C1 segment of cervical spinal cord (tissue), 14 donors: ENCODE measurements at places on chromosomes 3 and 15.

GRCh38 chr15:90812171-90812957 lies 56.0 kb upstream of the FURIN start:
- no peak for DNase-seq

- no peak for DNase-seq
Observed at GRCh38 chr15:41928637-41929620, 35.1 kb upstream of the SPTBN5 start.

DNA sequence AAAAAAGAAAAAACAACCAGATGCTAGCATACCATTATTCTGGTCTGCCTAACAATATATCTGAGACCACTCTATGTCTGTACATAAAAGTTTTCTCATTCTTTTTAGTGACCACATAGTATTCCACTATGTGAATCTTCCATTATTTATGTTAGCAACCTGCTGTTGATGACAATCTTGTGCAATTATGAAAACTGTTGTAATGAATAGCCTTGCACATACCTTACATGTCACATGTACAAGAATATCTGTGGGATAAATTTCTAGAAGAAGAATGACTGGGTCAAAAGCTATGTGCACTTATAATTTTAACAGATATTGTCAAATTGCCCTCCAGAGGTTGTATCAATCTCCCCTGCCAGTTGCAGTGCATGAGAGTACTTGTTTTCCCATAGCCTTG lies 62.5 kb downstream of the ARHGAP31 start:
- no peak for DNase-seq

DNA sequence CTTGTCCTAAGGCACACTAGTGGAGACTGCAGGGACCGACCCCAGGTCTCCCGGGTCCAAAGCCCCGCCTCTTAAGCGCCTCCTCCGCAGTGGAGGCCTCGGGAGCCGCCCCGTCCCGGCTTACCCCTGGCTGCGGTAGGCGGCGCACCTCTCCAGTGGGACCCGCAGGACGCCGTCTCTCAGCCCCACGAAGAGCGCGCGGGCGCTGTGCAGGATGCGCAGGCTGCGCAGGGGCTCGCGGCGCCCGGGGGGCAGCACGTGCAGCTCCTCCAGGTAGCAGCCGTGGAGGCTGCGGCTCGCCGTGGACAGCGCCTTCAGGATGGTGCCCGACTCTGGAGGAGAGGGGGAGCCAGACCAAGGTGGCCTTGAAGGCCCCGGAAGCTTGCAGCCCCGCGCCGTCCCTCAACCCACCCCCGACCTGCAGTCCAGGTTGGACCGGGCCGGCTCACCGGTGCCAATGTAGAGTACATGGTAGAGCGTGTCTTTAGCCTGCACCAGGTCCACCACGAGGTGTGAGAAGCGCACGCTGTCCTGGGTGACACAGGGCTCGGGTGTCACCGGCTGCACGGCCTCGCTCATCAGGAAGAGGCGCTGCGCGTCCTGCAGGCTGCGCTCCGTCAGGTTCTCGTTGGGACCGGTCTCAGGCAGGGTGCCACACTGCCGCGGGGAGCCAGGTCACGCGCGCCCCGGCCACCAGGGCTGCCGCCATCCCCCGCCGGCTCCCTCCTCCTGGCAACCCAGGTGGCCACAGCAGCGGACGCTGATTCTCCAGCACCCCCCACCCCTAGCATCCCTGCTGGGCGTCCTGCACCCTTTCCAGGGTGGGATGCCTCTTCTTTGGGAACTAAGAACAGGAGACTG lies 105.5 kb downstream of the SEMA5B start:
- no peak for DNase-seq

DNA sequence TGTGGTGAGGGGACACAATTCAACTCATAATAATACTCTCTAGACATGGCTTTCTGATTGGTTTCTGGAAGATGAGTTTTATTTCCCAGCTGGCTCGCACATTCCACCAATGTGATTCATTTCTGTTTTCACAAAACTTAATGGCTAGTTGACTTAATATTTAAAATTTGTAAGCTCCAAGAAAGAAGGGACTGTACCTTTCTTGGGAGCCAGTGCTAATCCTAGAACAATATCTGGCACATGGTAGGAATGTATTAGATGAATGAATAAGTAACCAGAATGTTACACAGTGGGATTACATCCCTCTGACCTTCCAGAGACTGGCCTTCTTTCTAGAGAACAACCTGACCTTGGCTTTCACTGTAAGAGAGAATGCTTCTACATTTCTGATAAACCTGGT lies 262.8 kb downstream of the RORA start:
- DNase-seq: no peak

DNA sequence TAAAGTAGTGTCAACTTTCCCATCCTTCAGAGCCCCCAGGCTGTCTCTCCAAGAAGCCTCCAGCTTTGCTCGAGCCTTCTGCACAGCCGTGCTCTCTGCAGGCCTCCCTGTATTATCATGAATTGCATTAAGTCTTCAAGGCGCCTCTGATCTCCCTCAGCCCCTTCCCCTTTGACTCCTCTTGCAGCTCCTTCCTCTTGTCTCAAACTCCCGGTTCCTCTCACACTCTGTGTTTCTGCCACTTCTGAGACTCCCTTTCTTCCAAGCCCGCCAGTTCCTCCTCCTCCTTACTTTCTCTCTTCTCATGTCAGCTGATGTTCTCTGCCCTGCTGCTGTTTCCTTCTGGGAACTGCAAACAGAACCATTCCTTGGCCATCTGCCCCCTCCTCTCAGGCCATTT lies 418.8 kb downstream of the EPHB1 start:
- DNase-seq: no peak

GRCh38 chr3:33392703-33393125 lies 47.5 kb downstream of the UBP1 start:
- DNase-seq: no peak

GRCh38 chr3:197269024-197269423 lies 29.4 kb downstream of the DLG1 start:
- no peak for DNase-seq

DNA sequence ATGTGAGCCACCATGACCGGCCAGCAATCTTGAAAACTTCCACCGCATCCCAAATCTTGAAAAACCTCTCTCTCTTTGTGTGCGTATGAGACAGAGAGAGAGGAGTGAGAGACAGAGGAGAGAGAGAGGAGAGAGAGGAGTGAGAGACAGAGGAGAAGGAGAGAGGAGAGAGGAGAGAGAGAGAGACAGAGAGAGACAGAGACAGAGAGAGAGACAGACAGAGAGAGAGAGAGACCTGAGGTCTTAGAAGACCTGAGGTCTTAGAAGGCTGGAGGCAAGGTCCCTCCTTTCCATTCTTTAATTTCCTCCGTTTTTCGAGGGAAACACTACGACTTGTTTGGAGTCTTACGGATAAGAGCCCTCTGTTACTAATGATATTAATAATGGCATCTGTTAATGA lies 39.5 kb downstream of the TMEM40 start:
- no peak for DNase-seq

GRCh38 chr15:78749831-78750230 lies 61.4 kb downstream of the ADAMTS7 start:
- no peak for DNase-seq

DNA sequence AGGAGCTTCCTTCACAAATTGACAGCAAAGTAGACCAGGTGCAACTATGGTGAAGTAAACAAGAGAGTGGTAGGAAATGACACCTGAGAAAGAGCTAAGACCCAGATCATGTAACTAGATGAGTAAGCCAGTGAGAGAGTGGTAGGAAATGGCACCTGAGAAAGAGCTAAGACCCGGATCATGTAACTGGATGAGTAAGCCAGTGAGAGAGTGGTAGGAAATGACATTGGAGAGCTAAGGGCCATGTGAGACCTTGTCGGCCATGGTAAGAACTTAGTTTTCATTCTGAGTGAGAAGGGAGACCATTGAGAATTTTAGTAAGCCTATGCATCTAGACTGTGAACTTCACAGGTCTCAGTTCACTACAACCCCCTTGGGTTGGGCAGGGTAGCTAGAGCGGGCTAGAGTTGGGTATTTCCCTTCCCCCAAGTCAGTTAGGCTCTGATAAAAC lies 5.4 kb upstream of the SENP7 start:
- DNase-seq: no peak

DNA sequence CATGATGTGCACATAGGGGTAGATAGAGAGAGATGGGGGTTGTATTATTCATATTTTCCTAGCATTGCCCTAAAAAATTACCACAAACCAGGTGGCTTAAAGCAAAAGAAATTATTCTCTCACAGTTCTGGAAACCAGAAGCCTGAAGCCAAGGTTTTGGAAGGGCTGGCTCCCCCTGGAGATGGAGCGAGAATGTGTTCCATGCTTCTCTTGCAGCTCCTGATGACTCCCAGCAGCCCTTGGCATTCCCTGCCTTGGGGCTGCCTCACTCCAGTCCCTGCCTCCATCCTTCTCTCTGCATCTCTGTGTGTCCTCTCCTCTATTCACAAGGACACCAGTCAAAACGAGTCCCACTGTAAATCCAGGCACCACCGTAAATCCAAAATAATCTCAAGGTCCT lies 91.5 kb upstream of the FAM174B start:
- no peak for DNase-seq

GRCh38 chr3:142595581-142595950 lies 627 bp upstream of the PLS1 start:
- no peak for DNase-seq

DNA sequence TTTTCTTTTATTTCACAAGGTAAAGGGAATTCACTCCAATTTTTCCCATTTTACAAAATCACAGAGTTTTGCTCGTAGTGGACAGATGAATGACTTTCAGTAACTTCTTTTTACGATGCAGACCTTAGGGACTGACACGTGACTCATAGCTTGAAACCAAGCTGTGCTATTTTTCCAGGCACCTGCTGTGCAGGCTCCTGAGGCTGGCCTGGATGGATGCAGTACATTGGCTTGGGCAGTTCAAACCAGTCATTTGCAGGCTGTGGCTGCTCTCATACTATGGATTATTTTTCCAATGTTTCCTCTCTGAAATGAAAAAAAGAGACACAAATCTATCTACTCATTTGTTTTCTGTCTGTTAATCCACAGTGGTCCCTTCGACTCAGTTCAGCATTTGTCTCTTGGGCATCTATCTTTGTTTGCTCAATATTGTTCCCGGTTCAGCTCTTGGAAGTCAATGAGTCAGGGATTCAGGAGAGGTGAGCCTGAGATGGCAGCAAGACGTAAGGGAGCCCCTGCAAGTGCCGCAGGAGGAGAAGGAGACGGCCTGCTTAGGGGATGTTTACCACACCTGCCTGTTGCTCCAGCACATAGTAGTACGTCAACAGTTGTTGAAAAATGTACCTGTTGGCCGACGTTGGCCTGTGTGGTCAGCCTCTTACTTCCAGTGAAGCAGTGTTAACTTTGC lies 92.8 kb downstream of the SV2B start:
- DNase-seq: no peak

DNA sequence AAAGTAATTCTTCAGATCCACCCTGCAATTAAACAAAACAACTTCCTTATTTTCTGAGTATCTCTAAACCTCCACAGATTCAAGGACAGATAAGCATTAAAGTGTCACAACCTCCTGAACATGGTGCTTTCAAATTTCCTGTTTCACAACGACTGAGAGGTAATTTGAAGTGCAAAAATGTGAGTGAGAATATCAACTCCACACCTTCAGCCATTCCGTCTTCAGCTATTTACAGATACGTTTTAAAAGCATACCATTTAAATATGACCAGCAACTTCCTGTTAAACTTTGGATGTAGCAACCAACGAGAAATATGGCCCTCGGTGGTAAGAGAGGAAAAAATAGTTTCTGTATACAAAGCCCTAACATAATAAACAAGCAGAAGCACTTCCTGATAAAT lies 32.1 kb upstream of the PCSK6 start:
- no peak for DNase-seq

- no peak for DNase-seq
Observed at GRCh38 chr3:23283625-23284024, 80.5 kb downstream of the UBE2E2 start.

- no peak for DNase-seq
Observed at GRCh38 chr15:75989045-75989444, 23.2 kb downstream of the NRG4 start.

DNA sequence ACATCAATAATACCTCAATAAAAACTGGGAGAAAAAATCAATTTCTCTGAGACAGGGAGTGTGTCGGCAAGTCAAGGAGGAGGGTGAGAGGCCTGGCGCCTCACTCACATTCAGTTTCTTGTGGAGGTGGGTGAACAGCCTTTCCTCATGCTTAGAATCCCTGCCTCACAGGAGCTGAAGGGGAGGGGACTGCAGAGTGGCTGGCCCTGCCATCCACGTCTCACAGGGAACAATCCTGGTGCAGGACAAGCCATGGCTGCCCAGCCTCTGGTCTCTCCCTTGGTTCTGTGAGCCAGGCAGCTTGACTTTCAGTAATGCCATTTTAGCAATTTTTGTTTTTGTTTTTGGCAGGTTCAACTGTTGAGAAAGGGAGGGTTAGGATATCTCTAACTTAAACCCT lies 126.5 kb upstream of the HACD2 start:
- DNase-seq: no peak

- DNase-seq: no peak
Observed at GRCh38 chr15:30958219-30958618, 33.2 kb downstream of the MTMR10 start.

- DNase-seq: no peak
Observed at GRCh38 chr3:162391301-162391700, 894.7 kb downstream of the OTOL1 start.
